Panc1 (cell line): ENCODE measurements at places on chromosomes 7 and 10. TPM values are rescaled to one million over a fixed set of nuclear protein-coding genes. Genes with fewer than 3 reads are reported as not detected.

- DNase-seq, result no peak
- H3K4me3 ChIP-seq, result no peak overlapping the region
- no peak overlapping the region for H3K27ac ChIP-seq
- H3K36me3 ChIP-seq, result no peaks in the 10 kb centered on the region
- no peaks in the 10 kb centered on the region for H3K27me3 ChIP-seq
Measured at GRCh38 chr7:105837765-105838626, 38.4 kb downstream of the ATXN7L1 start.

- H3K27ac ChIP-seq, result no peak overlapping the region
- H3K36me3 ChIP-seq, result peaks cover 6% of the 10 kb centered on the region
- DNase-seq, result no peak
- H3K4me3 ChIP-seq, result no peak overlapping the region
Measured at GRCh38 chr7:135929249-135929648, 47.9 kb downstream of the MTPN start.

- no peaks in the 10 kb centered on the region for H3K4me1 ChIP-seq
- no peaks in the 10 kb centered on the region for H3K27me3 ChIP-seq
- H3K27ac ChIP-seq, result no peak overlapping the region
- no peak for DNase-seq
- no peaks in the 10 kb centered on the region for H3K36me3 ChIP-seq
Measured at GRCh38 chr7:46007990-46008643, 87.0 kb upstream of the IGFBP3 start.

DNA sequence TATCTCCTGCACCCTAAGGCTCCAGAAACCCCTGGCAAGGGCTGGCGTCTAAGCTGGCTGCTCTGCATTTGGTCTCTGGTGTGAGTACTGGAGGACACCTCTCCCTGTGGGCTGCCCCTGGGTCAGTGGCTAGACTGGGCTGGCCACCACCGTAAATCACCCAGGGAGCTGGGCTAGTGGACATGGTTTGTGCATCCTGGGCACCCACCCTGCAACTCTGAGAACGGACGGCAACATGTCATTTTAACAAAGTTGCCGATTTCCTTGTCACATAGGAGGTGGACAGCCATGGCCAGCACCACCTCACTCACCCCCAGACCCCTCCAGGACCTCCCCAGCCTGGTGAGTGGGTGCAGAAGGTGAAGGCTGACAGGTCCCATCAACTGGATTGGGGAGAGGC, 26.8 kb upstream of the PCBD1 start:
- H3K27ac ChIP-seq, result no peak overlapping the region
- no peak overlapping the region for H3K4me3 ChIP-seq
- peaks cover 8% of the 10 kb centered on the region; the same call in 1 of the 2 replicates for H3K27me3 ChIP-seq

GRCh38 chr10:921471-922414, 9.8 kb downstream of the LARP4B start:
- no peak overlapping the region for H3K4me3 ChIP-seq
- H3K27me3 ChIP-seq, result no peaks in the 10 kb centered on the region
- H3K36me3 ChIP-seq, result no peaks in the 10 kb centered on the region; the same call in 1 of the 2 replicates
- no peak overlapping the region for H3K27ac ChIP-seq

- no peak overlapping the region for H3K27ac ChIP-seq
- H3K27me3 ChIP-seq, result no peaks in the 10 kb centered on the region
- no peaks in the 10 kb centered on the region for H3K4me1 ChIP-seq
- H3K4me3 ChIP-seq, result no peak overlapping the region
Measured at GRCh38 chr10:6256439-6256838, 53.7 kb downstream of the PFKFB3 start.

- H3K27me3 ChIP-seq, result no peaks in the 10 kb centered on the region
- H3K27ac ChIP-seq, result no peak overlapping the region
- no peaks in the 10 kb centered on the region for H3K4me1 ChIP-seq
- no peak overlapping the region for H3K4me3 ChIP-seq
- no peaks in the 10 kb centered on the region for H3K36me3 ChIP-seq
Measured at GRCh38 chr7:36642010-36642409, 82.3 kb downstream of the AOAH start.

DNA sequence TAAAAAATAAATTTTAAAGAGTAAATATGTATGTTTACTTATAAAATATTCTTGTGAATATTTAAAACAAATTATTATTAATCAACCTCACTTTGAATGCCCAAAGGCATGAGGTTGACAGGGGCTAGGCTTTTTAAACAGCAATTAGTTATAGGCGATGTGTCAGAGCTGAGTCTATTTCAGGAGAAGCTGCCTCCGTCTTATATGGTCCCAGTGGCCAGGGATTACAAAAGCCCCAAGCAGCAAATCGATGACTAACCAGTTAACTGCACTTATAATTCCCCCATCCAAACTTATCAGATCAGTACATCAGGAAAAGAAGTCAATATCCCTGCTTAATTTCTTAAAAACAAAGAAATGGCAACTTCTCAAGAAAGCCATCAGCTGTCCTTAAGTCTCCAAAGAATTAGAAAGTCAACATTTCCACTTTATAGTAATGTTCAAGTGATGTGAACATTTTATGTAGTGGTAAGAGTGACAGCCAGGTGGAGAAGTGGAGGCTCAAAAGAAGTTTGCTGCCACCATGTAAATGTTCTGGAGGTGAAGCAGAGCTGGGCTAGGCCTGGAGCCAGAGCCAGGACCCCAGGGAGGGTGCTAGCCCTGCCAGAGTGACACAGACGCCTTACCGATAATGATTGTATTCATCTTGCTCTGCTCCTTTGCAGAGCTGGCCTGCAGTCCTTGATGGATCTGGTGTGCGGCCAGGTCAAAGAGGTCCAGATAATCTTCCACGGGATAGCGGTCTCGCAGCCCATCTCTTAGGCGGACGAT, 51.5 kb downstream of the CHST15 start:
- no peaks in the 10 kb centered on the region for H3K27me3 ChIP-seq
- DNase-seq, result no peak
- H3K27ac ChIP-seq, result no peak overlapping the region
- H3K4me3 ChIP-seq, result no peak overlapping the region

The MYPN gene
- 39.1 TPM for total RNA-seq

The GNAI1 gene
- total RNA-seq, result 19.2 TPM

The SPDYE9 gene
- total RNA-seq, result not detected

The LEP gene
- not detected for total RNA-seq

The VPS37D gene
- total RNA-seq, result 4.4 TPM

The PRTFDC1 gene
- total RNA-seq, result 3.0 TPM
